ENCODE measurements at places on chromosomes 2 and 18.
A peak's percentile ranks its signal among the peaks of the same experiment; 100 is the strongest.

GRCh38 chr2:231671270-231672050 lies 36.9 kb upstream of the PTMA start:
- DNase-seq = no peak

DNA sequence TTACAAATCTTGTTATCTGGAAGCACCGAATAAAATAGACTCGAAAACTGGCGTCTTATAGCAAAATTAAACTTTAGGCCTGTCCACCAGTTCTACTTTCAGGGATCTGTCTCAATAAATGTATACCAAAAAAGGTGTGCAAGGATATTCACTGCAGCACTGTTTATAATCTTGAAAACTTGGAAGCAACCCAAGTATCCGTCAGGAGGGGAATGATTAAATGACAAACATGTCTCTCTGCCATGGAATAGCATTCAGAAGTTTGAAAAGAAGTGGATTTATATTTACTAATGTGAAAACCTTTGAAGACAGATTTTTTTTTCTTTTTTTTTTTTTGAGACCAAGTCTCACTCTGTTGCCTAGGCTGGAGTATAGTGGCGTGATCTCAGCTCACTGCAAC lies 32.3 kb upstream of the SATB2 start:
- DNase-seq = no peak

GRCh38 chr2:83172841-83173240 lies 1286.2 kb downstream of the SUCLG1 start:
- no peak for DNase-seq

DNA sequence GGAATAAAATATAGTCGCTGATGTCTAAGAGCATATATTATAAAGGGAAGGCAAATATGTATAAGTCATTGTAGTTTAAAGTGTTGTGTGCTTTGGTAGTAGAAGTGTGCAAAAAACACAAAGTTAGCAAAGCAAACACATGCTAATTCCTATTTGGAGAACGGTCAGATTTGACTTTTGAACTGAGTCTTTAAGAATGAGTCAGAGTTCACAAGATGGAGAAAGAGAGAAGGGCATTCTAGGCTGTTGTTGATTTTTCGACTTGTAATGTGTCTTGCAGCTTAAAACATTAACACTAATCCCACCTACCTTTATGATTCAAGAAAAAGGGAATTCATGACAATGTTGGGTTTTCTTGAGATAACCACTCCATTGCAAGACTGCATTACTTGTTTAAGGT lies 98.1 kb downstream of the CRIM1 start:
- no peak for DNase-seq

DNA sequence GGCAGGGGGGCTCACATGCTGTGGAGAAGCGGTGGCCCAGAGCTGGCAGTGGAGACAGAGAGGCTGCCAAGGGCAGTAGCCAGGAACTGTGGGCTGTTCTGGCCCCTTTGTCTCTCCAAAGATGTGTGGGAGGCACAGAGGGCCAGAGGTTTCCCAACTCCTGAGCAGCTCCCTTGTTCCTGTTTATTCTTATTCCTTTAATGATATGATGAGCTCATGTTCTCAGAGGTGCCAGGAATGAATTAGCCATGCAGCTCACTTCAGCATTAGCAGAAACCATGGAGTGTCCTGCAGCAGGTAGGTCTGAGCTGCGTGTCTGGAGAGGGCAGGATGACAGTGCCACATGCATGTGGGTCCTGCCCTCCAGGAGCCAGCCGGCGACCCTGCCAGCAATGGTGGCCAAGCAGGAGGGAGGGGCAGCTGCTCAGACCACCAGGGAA lies 77.9 kb upstream of the FZD7 start:
- no peak for DNase-seq

- no peak for DNase-seq
Observed at GRCh38 chr2:111710613-111711012, 173.4 kb downstream of the ANAPC1 start.

- DNase-seq = no peak
Observed at GRCh38 chr2:207045531-207045930, 106.2 kb downstream of the CPO start.

DNA sequence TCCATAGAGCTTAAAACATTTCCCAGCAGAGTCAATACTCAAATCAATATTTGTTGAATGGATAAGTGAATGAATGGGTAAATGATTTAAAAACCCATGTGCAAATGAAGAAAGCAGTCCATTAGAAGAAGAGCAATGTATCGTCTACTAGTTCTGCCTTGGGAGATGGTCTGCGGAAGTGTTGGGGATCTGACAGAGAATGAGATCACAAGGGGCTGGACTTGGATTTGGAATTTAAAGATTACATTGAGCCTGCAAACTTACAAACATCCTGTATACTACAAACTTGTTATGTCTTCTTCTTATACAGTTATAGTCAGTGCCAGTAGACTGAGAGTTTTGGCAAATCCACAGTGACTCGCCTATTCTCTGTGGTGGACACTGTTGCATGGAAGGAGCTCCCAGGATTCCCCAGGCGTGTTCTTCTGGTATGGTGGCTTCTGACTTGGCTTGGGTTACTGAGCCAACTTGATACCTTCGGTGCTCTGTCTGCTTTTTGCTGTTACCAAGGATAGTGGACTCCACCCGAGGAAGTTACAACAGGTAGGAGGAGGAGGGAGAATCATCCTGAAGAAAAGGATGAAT lies 163.3 kb upstream of the SERPINE2 start:
- DNase-seq = no peak

DNA sequence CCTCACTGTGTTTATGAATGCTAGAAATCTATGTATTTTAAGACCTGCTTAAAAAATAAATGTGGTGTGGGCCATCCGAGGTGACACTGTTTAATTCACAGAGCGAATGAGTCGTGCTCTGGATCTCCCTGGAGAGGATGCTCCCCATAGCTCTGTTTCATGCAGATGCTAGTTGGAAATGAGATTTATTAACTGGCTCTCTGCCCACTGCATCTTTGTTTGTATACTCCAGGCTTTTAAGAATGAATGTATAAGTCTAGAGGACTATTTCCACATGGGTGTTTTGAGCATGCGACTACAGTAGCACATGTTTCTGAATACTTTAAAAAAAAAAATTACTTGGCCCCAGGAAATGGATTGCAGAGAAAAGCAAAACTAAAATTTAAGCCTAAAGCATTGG lies 3.9 kb downstream of the MAPRE2 start:
- DNase-seq = no peak

- no peak for DNase-seq
Observed at GRCh38 chr2:12619975-12620374, 96.8 kb upstream of the TRIB2 start.

DNA sequence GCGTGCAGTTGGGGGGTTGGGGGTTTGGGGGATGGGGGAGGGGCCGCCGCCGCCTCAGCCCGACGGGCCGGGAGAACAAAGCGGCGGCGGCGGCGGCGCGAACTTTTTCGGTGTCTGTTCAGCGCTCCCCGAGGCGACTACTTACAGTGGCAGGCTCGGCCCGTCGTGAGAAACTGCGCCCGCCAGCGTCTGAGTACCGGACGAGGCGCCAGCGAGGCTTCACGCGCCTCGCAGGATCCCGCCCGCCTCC lies 172 bp downstream of the PRKD3 start:
- DNase-seq = peak; percentile 17

GRCh38 chr2:197071790-197072436 lies 145.4 kb upstream of the PGAP1 start:
- no peak for DNase-seq

- DNase-seq = no peak
Observed at GRCh38 chr2:229027353-229028105, 243.6 kb downstream of the PID1 start.

DNA sequence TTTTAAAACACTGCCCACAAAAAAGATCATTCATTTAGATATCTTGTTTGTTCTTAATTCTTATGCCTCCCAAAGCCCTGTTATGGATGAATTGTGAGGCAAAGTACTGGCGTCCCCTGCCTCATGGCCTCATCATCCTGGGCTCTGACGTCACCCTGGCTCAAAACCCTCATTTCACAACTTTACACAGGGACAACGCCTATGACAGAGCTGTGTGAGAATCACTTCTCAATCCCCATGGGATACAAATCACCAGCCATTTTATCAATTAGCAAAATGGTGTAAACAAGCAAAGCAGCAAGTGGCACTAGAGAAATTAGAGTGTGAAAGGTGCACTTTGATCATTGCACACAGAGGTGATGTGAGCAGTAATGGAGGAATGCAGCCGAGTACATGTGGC lies 16.6 kb downstream of the FHOD3 start:
- DNase-seq = no peak

DNA sequence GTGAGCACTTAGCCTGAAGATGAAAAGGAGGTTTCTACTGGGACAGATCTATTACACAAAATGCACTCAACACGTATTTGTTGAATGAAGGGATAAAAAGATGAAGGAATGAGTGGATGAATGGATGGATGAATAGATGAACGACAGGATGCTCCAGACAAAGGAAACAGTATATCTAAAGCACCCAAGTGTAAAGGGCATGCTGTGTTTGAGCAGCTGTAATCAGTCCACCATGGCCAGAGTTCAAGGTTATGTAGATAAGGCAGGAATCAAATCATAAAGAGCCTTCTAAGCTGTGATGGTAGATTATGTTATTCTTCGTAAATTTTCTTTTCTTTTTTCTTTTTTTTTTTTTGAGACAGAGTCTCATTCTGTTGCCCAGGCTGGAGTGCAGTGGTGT lies 213.8 kb upstream of the FBXO11 start:
- no peak for DNase-seq

GRCh38 chr18:13320096-13320495 lies 101.5 kb downstream of the LDLRAD4 start:
- DNase-seq = no peak

DNA sequence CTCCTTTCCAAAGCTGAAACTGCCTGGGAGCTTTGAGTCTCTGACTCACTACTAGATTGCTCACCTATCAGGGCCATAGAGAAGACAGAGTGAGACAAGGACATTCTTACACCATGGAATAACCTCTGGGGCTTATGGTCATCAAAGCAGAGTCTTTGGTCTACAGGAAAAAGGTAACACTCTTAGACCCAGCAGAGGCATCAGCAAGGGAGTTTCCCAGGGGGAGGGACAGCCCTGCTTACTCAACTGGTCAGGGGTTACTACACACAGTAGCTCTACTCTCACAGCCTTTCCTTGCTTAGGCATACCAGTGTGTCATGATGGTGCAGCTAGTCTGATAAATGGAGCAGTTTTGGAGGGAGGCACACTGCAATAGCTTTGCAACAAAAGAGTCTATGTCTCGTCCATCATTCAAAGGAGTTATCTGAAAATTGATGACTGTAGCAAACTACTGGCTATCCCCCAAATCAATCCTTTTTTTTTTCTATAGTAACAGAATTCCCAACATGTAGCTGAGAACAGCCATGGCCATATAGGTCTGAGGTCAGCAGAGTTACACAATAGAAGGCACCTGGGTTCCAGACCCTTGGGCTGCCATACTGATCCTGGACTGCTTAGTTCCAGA lies 22.4 kb upstream of the CD28 start:
- no peak for DNase-seq

DNA sequence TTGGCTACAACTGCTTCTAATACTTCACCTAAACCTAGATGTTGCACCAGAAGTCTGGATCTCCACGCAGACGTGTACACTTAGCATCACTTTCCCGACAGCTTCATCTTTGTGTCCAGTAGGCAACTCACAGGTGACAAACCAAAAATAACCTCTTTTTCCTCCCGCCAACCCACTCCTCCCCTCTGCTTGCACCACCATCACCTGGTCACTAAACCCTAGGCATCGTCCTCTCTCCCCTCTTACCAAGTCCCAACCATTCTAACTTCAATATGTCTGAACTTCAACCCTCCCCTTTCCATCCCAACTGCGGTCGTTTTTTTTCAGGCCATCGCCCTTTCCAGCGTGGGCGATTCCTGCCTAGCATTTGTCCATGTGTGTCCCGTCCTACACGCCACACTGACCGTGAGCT lies 413 bp upstream of the CHMP3 start:
- DNase-seq = no peak

GRCh38 chr2:218856167-218856895 lies 3.3 kb upstream of the WNT6 start:
- no peak for DNase-seq

GRCh38 chr2:240527153-240527750 lies 30.5 kb downstream of the ANKMY1 start:
- DNase-seq = no peak

GRCh38 chr2:120884472-120885290 lies 149.0 kb downstream of the GLI2 start:
- no peak for DNase-seq

DNA sequence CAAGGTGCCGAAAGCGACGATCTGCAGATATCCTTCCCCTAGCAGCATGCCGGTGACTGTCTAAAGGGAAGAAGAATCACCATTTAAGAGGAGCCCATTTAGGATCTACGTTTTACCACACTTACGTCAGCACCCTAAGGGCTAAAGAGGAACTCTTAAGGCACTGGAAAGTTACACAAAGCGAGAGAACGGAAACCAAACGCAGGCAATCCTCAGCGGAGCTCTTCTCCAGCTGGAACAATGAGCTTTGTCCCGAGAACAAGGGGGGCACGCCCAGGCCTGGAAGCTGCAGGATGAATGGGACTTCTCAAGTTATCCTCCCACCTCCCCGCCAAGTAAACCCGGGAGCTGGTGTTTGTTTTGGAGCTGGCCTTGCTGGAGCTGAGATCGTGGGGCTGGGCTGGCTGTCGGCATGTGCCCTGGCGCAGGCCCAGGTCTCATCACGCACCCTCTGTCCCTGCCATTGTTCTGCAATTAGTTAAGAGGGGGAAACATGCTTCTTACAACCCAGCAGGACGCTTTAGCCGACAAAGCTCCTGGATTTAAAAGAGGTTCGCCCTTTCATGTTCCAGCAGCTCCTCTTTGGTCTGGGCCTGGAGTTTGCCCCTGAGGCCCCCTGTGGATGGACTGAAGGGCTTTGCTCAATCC lies 36.4 kb downstream of the PXDN start:
- DNase-seq = no peak

- no peak for DNase-seq
Observed at GRCh38 chr2:29423061-29423666, 307.9 kb downstream of the CLIP4 start.

GRCh38 chr2:66840321-66841002 lies 405.5 kb downstream of the MEIS1 start:
- no peak for DNase-seq

GRCh38 chr2:10762651-10763460 lies 41.4 kb downstream of the ATP6V1C2 start:
- no peak for DNase-seq

DNA sequence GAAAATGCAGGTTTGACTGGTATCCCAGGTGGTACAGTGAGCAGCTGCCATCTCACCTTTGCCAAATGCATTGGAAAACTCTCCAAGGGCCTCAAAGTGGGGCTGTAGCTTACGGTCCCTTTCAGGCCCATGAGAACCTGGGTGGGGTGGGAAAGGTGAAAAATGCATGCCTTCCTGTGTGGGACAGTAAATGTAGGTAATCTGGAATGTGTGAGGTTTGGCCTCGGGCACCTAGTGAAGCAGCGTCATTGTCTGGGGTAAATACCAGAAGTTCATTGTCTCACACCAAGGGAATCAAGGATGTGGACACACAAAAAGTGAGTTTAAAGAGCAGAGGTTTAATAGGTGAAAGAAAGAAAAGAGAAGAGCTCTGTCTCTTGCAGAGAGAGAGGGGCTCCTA lies 36.6 kb downstream of the TIMM21 start:
- DNase-seq = no peak

GRCh38 chr2:25617948-25618646 lies 55.3 kb downstream of the DTNB start:
- no peak for DNase-seq

All from esophagus squamous epithelium (tissue), 5 donors.